ENCODE measurements at places on chromosomes 5 and 9. TPM values are rescaled to one million over a fixed set of nuclear protein-coding genes. Genes with fewer than 3 reads are reported as not detected.

- no peaks in the 10 kb centered on the region for H3K36me3 ChIP-seq
- H3K4me3 ChIP-seq = no peak overlapping the region
- H3K27ac ChIP-seq = no peak overlapping the region
- DNase-seq = peak; percentile 69
- no peaks in the 10 kb centered on the region for H3K4me1 ChIP-seq
- H3K27me3 ChIP-seq = no peaks in the 10 kb centered on the region
Measured at GRCh38 chr5:150523472-150524350, 15.8 kb downstream of the NDST1 start.

DNA sequence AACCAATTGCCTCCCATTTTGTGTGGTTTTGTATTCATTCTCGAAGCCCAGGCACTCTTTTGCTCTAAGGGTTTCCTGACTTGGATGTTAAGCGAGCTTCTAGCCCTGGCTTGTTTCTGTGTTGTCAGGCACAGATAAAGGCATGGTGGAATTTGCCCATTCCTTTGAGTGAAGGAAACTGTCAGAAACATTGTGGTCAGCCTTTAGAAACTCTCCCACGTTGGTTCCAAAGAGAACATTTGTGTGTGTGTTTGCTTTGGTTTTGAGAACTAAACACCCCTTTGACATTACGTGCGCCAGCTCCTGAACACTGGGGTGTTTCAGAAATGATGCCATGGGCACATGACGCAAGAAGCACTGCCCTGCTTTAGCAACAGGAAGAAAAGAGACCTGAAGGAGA is 320.9 kb downstream of the NTRK2 start:
- H3K36me3 ChIP-seq = no peaks in the 10 kb centered on the region
- H3K27ac ChIP-seq = no peak overlapping the region
- DNase-seq = no peak
- H3K4me3 ChIP-seq = no peak overlapping the region

DNA sequence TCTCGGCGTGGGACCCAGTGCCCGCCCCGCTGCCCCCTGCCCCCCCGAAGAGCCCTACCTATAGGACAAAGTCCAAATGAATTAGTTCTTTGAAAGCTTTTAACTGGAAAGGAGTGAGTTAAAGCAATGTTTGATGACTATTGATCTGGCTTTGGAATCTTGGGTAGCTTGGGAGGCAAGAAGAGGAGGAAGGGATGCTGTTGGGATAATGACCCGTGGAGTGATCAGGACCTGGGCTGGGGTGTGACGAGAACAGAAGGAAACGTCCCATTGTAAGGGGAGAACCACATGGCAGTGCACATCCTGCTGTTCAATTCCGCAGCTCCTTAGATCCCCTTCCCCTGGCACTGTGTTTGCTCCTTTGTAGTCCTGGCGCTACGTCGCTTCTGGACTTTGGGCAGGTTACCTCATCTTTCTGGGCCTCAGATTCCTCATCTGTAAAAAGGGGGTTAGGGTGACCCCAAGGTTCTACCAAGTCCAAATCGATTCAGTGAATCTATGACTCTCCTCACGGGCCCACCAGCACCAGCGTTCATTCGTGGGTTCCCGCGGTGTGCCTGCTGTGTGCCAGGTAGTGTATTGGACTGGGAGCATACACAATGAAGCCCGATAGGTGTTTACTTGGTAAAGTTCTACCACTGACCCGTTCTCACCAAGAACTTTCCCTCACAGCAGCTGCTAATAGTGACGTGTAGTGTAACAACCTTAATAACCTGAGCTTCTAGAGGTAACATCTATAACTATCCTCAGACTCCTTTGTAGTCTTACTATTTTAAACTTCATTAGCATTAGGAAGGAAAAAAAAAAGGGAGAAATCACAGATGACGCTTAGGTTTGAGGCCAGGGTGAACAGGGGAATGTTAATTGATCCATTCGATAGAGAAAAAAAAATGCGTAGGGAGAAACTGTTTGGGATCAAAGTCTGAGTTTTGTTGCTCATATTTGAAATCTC is 1.1 kb upstream of the NADK2 start:
- DNase-seq = peak; percentile 67
- H3K4me1 ChIP-seq = peaks cover 28% of the 10 kb centered on the region
- H3K36me3 ChIP-seq = no peaks in the 10 kb centered on the region
- H3K4me3 ChIP-seq = peak overlapping the region; percentile 87
- peak overlapping the region; percentile 94 for H3K27ac ChIP-seq

DNA sequence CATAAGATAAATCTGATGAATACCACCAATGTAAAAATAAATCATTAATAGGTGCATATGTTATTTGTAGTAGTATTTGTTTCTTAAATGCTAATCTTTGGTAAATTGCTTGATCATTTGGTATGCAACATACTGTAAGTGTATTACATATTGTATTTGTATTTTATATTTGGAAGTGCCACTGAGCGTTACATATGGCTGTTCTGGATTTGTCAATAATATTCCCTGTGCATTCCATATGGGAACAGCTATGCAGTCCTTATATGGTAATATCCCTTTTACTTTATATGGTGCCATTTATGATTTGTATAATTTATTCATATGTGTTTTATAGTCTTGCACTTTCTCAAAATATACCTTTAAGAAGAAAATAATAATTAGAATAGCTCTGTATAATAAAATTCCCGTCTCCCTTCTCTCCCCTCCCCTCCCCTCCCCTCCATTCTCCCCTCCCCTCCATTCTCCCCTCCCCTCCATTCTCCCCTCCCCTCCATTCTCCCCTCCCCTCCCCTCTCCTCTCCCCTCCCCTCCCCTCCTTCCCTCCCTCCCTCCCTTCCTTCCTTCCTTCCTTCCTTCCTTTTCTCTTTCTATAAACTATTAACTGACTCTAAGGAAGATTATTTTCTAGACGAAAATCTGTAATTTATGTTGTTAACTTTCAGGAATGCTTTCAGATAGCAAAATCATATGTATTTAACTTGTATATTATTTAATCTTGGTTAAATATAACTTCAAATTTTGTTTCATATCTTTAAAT is 241.4 kb downstream of the CSNK1G3 start:
- no peak overlapping the region for H3K4me3 ChIP-seq
- DNase-seq = no peak
- no peaks in the 10 kb centered on the region for H3K36me3 ChIP-seq
- no peaks in the 10 kb centered on the region for H3K4me1 ChIP-seq

GRCh38 chr5:145407300-145408047 is 427.7 kb downstream of the PRELID2 start:
- H3K4me3 ChIP-seq = no peak overlapping the region
- H3K36me3 ChIP-seq = no peaks in the 10 kb centered on the region
- H3K4me1 ChIP-seq = no peaks in the 10 kb centered on the region
- no peak overlapping the region for H3K27ac ChIP-seq
- H3K27me3 ChIP-seq = no peaks in the 10 kb centered on the region
- DNase-seq = no peak

ORM1 gene
- total RNA-seq = not detected

ISL1 gene
- total RNA-seq = not detected

PCDHGC4 gene
- total RNA-seq = not detected

TMEM215 gene
- total RNA-seq = not detected

FAM78A gene
- total RNA-seq = 51.6 TPM

ARHGAP26 gene
- 12.7 TPM for total RNA-seq

Data from activated CD4-positive, alpha-beta T cell treated with anti-CD3 and anti-CD28 coated beads, Interleukin-2, amount 10 ng/mL, durations not matched to agents 24 days and 14 days (primary cell).